ENCODE measurements at places on chromosomes 5 and 9.

DNA sequence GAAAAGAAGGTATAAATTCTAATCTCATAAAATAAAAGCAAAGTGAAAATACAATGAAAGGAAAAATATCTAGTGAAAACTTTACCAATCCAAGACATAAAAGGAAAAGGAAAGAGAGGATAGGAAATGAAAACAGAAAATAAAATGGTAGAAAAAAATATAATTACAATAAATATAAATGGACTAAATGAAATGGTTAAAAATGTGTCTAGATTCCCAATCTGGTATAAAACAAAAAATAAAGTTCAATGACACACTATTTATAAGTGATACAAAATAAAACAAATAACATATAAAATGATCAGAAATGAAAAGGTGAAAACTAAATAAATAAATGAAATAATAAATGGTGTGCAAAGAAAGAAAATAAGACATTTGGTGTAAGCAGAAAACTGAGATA is 516.4 kb upstream of the RORB start:
- no peak for DNase-seq

GRCh38 chr5:40365342-40366330 is 314.1 kb upstream of the PTGER4 start:
- DNase-seq = no peak

- DNase-seq = no peak
These were observed 418.6 kb upstream of the GRAMD2B start for GRCh38 chr5:126004636-126005035.

DNA sequence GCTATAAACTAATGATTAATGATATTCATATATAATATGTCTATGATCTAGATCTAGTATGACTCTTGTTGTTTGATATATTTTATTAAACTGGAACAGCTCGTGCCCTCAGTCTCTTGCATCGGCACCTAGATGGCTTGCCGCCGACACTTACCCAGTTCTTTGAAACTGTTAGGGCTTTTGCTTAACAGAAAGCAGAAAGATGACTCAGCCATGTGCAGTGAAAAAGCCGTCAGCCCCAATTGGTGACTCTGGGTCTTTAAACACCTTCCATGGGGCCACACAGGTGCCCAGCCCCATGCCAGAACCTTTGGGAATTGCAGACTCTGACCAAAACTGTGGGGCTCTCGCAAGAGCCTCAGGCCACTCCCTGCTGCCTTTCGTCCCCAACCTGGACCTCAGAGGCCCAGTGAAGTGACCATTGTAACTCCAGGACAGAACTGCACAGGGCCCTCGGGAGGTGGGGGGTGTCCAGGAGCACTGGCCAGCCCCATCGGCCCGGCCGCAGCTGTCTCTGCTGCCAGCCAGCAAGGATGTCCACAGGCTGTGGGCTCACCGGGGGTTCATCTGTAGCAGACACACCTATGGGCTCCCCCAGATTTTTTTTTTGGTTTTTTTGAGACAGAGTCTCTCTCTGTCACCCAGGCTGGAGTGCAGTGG is 7.8 kb downstream of the LCN10 start:
- DNase-seq = no peak

- no peak for DNase-seq
These were observed 28.8 kb upstream of the CAVIN4 start for GRCh38 chr9:100549048-100549447.

DNA sequence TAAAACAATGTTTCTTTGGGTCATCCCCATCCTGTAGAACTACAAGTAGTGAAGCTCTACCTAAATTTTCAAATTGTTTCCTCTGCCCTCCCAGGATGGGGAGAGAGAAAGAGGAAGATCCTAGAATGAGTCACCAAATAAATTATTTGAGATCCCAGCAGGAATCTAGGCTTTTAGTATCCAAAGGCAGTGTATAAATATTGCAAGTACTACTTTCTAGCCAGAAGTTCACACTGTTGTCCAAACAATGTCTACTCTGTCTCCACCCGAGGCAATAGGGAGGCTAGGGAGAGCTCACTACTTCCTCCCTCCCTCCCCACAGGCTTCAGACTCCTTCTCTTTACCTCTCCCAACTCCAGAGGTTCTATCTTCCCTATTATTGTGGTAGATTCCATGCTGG is 362.8 kb downstream of the MRPS30 start:
- DNase-seq = no peak

DNA sequence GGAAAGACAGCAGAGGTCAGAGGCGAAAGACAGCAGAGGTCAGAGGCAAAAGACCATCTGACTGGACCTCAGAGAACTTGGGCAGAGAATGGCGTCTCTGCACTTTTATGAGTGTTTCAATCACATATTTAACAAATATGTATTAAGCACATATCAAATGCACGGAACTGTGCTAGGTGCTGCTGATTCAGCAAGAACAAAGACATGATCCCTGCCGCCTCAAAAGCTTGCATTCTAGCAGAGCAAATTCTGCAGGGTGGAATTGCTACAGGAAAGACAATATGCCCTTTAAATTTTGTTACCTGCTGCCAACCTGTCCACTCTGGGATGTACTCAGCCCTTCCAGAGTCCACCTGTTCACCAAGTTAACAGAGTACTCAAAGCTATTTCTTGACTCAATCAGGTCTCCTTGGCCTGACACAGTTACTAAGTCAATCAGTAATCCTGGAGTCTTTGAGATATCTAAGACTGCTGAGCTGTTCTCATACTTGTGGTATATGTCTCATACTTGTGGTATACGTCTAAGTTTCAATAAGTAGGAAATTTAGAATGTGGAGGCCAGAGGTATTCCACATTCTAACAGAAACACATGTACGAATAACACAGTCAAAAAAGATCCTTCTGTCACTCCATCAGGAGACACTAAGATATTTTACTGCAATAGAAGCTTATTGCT is 131.8 kb downstream of the GNAQ start:
- DNase-seq = no peak

GRCh38 chr9:120655005-120655622 is 59.2 kb downstream of the MEGF9 start:
- no peak for DNase-seq

DNA sequence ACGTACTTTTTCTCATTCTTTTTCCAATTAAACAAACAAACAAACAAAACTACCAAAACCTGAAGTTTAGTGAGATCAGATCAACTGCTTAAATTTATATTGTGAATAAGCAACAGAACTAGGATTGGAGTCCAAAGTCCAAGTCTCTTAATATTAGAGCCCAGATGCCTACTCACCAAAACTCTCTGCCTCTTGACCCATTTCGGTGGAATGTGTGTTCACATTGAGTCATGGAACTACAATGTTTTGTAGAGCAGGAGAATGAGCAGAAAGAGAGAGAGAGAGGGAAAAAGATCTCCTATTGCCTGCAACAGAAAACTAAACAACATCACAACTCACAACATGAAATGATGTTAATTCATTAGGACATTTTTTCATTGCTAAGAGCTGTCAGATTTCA is 751.1 kb downstream of the TLR4 start:
- no peak for DNase-seq

- no peak for DNase-seq
These were observed 75.6 kb downstream of the ST8SIA4 start for GRCh38 chr5:100827481-100827889.
